ENCODE measurements at places on chromosomes 6 and 20. TPM values are rescaled to one million over a fixed set of nuclear protein-coding genes. Genes with fewer than 3 reads are reported as not detected.
A peak's percentile ranks its signal among the peaks of the same experiment; 100 is the strongest.

Gene CRIP3
- total RNA-seq = 4.6 TPM

Gene TPBG
- 0.43 TPM for total RNA-seq

Gene PHACTR3
- total RNA-seq = not detected

Gene GABRR2
- 0.71 TPM for total RNA-seq

Gene MICAL1
- total RNA-seq = 58.3 TPM

Gene PHACTR1
- 1.5 TPM for total RNA-seq

Gene MYB
- total RNA-seq = 81.5 TPM

Gene BMP6
- 0.21 TPM for total RNA-seq

GRCh38 chr20:50562262-50562701 lies 52.1 kb downstream of the PTPN1 start:
- ATAC-seq = no peak

- no peak for ATAC-seq
Observed at GRCh38 chr6:12952318-12952717, 235.8 kb downstream of the PHACTR1 start.

DNA sequence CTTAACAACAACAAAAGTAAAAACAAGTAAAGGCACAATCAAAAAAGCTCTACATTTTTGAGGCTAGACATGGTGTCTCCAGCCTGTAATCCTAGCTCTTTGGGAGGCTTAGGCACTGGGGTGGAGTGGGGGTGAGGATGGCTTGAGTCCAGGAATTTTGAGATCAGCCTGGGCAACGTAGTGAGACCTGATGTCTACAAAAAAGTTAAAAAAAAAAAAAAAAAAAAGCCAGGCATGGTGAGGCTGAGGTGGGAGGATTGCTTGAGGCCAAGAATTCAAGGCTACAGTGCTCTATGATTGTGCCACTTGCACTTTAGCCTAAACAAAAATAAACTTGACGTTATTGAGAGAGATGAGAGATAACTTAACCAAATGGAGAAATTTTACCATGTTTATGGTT lies 60.1 kb downstream of the QKI start:
- no peak for ATAC-seq

- peak; percentile 90 for ATAC-seq
Observed at GRCh38 chr6:1604158-1605003, 5.3 kb upstream of the FOXC1 start.

DNA sequence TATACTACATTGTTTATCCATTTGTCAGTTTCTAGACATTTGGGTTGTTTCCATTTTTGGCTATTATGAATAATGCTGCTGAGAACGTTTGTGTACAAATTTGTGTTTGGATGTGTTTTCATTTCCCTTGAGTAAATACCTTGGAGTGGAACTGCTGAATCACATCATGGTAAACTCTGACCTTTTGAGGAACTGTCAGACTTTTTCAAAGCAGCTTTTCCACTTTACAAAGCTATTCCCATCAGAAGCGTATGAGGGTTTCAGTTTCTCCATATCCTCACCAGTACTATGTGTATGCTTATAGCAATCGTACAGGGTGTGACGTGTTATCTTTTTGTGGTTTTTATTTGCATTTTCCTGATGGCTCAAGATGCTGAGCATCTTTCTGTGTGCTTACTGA lies 103.7 kb downstream of the MYO6 start:
- no peak for ATAC-seq

GRCh38 chr6:79734374-79734773 lies 103.2 kb downstream of the SH3BGRL2 start:
- no peak for ATAC-seq

GRCh38 chr6:107639511-107639910 lies 149.6 kb downstream of the SOBP start:
- ATAC-seq = no peak

DNA sequence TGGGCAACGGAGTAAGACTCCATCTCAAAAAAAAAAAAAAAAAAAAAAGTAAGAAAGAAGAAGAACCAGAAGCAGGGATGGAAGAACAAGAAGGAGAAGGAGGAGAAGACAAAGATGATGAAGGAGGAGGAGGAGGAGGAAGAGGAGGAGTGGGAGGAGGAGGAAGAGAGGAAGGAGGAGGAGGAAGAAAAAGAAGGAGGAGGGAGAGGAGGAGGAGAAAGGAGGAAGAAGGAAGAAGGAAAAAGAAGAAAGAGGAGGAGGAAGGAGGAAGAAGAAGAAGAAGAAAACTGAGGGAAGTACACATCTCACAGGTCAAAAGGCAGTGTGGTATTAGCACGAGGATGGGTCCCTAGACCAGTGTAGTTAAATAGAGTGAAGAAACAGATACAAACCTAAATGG lies 65.1 kb upstream of the SCAF8 start:
- ATAC-seq = no peak

GRCh38 chr6:37699138-37699766 lies 1.6 kb upstream of the MDGA1 start:
- no peak for ATAC-seq

GRCh38 chr6:52098721-52099120 lies 11.3 kb upstream of the PKHD1 start:
- ATAC-seq = no peak

- ATAC-seq = no peak
Observed at GRCh38 chr6:8888468-8888867, 453.1 kb upstream of the SLC35B3 start.

- ATAC-seq = no peak
Observed at GRCh38 chr6:106540907-106541306, 88.4 kb downstream of the RTN4IP1 start.

DNA sequence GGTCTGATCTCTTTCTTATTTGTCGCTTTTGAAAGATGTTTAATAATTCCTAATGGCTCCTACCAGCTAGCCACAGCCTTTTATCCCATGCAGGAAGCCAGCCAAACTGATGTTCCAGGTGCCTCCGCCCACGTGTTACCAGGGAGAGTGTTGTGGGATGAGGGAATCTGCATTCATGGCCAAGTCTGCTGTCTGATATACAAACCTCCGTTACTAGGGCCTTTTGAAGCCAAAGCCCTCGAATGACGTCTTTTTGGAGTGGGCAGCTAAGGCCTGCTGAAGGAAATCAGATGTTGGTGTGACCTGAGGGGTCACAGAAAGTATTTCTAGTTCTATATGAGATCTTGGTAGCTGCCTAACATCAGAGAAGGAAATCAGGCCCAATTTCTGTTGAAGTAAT lies 21.3 kb downstream of the STK35 start:
- ATAC-seq = no peak

DNA sequence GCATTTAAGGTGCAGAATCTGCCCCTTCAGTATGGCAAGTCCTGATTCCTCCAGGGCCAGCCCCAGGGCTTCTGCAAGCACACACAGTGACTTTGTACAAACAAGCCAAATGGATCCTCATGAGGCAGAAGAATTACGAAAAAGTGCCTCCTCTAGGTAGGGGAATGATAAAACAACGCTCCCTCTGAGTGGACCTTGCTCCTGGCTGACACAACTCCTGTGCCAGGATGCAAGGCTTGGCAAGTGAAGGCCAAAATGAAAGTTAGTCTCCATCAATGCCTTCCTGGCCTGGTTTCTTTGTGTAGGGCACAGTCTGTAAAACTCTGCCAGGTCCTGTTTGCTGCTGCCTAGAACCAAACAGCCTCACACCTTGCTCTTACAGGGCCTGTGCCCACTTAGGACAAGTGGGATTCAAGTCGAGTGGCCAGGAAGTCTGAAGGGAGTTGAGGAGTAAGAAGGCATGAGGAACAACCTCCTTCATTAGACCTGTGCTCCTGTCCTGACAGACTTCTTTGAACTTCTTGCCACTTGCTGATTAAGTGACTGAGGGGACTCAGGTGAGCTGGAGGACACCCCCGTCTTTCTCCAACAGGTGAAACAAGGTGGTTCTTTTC lies 417.1 kb downstream of the CDC5L start:
- ATAC-seq = no peak

GRCh38 chr6:142518126-142518525 lies 216.3 kb downstream of the ADGRG6 start:
- ATAC-seq = no peak

DNA sequence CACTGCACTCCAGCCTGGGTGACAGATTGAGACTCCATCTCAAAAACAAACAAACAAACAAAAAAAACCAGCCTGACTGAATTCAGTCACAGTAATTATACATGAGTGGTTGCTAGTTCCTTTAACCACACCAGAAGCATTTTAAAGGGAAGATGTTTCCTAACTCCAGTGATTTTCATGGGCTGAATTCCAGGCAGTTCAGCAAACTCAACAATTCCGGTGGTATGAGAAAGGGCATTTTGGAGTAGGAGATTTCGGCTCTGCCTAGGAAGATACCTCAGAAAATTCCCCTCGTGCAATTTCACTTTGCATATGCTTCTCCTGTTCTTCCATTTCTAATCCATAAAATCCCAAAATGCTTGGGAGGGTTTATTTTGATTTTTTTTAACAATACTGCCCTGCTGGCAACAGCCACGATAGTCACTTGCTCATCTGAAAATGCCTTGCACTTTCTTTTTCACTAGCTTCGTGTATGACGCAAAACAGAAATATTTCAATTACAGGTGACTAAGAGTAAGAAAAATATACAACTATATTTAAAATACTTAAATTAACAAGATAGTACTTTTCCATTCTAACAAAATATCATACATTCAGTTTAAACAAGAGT lies 48.3 kb upstream of the IPCEF1 start:
- peak; percentile 56 for ATAC-seq

GRCh38 chr6:78251931-78252330 lies 599.1 kb downstream of the MEI4 start:
- no peak for ATAC-seq

DNA sequence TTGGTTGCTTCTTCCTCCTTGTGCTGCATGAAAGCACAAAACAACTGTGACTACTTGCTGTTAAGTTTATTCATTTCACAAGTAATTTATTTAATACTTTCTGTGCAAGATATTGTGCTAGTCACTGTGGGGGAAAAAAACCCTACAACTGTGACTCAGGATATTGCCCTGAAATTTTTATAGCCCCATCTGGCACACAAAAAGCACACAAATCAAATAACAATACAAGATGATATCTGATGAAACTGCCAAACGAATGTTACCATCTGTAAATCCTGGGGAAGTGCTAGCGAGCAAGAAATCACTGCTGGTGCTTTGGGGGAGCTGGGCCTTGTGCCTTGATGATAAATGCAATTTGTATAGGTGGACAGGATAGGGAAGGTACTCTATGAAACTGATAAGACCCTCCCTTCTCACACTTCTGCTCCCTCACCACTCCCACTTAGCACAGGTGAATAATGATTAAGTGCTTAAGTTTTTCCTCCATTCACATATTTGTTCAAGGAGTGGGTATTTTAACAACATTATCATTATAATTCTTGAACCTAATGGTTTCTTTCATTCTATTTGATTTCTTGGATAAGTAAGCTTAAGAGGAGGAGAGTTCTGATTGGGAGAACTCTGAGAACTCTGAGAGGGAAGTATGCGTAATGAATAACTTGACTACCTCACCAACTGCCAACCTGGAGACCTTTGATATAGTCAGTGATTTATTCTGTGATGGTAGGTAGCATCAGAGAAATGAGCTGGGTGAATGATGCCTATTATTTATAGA lies 115.3 kb downstream of the RTN4IP1 start:
- peak; percentile 42 for ATAC-seq

GRCh38 chr6:26158581-26159356 lies 71.5 kb downstream of the HFE start:
- no peak for ATAC-seq

- peak; percentile 85 for ATAC-seq
Observed at GRCh38 chr6:106206905-106207304, 118.7 kb downstream of the ATG5 start.

- ATAC-seq = no peak
Observed at GRCh38 chr6:167420858-167421766, 96.2 kb downstream of the TTLL2 start.

DNA sequence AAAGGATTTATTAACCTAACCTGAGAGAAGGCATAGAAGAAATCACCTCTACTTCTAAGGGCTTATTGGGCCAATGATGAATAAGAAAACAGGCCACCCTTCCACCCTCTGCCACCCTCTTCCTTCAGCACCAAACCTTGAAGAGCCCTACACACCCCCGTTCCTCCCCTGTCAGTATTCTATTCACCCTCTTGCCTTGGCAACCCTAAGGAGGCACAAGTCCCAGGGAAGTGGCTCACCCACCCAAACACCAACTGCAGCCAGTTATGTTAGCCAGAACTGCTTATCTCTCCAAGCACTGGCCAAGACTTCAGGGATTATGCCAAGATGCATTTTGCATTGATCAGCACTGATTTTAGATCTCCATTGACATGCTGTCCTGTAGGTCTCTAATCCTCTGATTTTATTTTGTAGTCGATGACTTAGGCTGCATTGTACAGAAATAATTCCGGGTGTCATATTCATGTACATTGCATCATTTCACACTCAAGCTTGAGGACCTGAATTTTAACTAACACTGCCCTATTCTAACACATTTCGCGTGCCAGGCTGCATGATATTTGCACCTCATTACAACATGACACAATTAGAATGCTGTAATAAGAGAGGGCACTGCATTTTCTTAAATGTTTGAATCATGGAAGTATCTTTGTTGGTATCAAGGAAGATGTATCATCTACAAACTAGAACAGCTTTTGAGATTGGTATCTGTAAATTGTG lies 15.7 kb downstream of the CNKSR3 start:
- no peak for ATAC-seq

DNA sequence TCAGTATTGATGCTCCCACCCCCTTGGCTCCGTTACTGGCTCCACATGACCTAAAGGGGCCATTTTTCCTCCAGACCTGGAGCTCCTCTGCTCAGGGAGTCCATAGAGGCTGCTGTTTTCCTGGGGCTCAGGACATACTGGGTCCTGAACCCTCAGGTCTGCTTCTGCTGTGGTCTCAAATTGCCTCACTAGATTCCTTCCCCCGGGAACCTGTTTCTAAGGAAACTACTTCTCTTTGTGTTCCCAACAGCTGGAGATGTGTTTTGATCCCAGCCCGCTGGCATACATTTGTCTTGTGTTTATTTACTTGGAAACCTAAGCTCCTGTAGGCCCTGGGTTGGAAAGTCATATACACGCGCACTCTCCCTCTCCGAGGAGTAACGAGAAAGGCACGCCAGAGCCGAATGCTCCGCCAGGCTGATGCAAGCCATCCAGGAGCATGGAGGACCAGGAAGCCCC lies 222.8 kb downstream of the UST start:
- no peak for ATAC-seq

GRCh38 chr6:136967876-136968752 lies 46.0 kb downstream of the SLC35D3 start:
- peak; percentile 87 for ATAC-seq

All from activated T-helper 17 cell treated with anti-CD3 and anti-CD28 coated beads, Interleukin-2, amount 50 U/mL, for 72 hours (primary cell).